HCT116 (cell line): ENCODE measurements at places on chromosomes 3 and 15.
A peak's percentile ranks its signal among the peaks of the same experiment; 100 is the strongest.

DNA sequence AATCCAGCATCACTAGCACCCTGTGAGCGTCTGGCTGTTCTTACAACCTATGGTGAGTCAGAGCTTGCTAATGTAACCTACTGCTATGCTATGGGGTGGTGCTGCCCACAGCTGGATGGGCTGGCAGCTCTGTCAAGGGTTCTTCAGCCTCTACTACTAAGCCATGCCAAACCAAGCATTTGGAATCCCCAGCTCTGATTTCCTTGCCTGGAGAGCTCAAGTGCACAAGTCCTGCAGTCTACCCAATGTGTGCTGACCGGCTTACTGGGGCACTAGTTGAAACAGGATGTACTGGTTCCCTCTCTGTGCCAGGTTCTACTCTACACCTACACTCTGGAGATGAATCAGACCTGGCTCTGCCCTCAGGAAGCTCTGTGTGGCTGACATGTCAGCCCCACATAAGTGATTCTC, 4.2 kb downstream of the TEX264 start:
- DNase-seq: no peak
- peaks cover 12% of the 10 kb centered on the region for H3K4me1 ChIP-seq
- H3K4me3 ChIP-seq: no peak overlapping the region
- H3K27me3 ChIP-seq: no peaks in the 10 kb centered on the region

GRCh38 chr3:132723024-132723950, 1.1 kb upstream of the NPHP3 start:
- DNase-seq: no peak
- peak overlapping the region; percentile 48 for H3K27ac ChIP-seq
- no peaks in the 10 kb centered on the region for H3K27me3 ChIP-seq
- H3K4me3 ChIP-seq: peak overlapping the region; percentile 48
- 0 out of 2 replicates have a peak, but pooled peaks cover 2% of the 10 kb centered on the region for H3K36me3 ChIP-seq

- H3K4me3 ChIP-seq: no peak overlapping the region
- no peak for DNase-seq
- no peaks in the 10 kb centered on the region for H3K4me1 ChIP-seq
Measured at GRCh38 chr3:16239086-16239770, 25.5 kb downstream of the DPH3 start.

GRCh38 chr15:73851689-73852088, 21.7 kb upstream of the TBC1D21 start:
- H3K27me3 ChIP-seq: peaks cover 78% of the 10 kb centered on the region
- DNase-seq: peak; percentile 22
- no peak overlapping the region for H3K27ac ChIP-seq
- no peak overlapping the region for H3K4me3 ChIP-seq

DNA sequence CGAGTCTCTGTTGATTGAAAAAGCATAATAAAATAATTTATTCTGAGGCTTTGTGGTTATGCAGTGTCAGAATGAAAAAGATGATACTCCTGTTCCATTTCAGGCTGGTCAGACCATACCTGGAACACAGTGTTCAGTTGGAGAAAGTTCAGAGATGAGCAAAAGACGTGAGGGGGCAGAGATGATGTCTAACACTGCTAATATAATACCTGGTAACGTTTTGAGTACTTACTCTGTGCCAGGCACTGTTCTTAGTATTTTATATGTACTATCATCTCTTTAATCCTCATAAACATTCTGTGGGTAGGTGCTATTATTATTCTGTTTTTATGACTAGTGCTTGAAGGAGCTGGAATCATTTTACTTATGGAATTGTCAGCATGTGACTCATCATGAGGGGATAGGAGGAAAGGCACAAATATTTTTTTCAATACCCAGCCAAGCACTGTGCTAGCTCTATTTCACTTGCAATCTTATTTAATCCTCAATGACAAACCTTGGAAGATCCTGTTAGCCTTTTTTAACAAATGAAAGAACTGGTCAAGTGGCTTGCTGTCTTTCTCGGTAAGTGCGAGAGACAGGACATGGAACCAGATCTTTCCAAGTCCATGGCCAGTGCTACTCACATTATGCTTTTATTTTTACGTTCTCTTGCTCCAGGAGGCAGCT, 31.8 kb downstream of the IQGAP1 start:
- H3K27ac ChIP-seq: peak overlapping the region; percentile 77
- no peak for DNase-seq
- no peaks in the 10 kb centered on the region for H3K36me3 ChIP-seq

GRCh38 chr3:115831864-115832263, 208.6 kb downstream of the GAP43 start:
- H3K4me1 ChIP-seq: no peaks in the 10 kb centered on the region
- 0 out of 2 replicates have a peak, but pooled peaks cover 4% of the 10 kb centered on the region for H3K27me3 ChIP-seq
- no peaks in the 10 kb centered on the region for H3K36me3 ChIP-seq
- H3K4me3 ChIP-seq: no peak overlapping the region
- no peak for DNase-seq
- H3K27ac ChIP-seq: no peak overlapping the region

- H3K27me3 ChIP-seq: no peaks in the 10 kb centered on the region
- DNase-seq: no peak
- H3K4me3 ChIP-seq: no peak overlapping the region
- no peak overlapping the region for H3K27ac ChIP-seq
- no peaks in the 10 kb centered on the region for H3K4me1 ChIP-seq
Measured at GRCh38 chr15:63331456-63331855, 50.2 kb downstream of the CA12 start.

DNA sequence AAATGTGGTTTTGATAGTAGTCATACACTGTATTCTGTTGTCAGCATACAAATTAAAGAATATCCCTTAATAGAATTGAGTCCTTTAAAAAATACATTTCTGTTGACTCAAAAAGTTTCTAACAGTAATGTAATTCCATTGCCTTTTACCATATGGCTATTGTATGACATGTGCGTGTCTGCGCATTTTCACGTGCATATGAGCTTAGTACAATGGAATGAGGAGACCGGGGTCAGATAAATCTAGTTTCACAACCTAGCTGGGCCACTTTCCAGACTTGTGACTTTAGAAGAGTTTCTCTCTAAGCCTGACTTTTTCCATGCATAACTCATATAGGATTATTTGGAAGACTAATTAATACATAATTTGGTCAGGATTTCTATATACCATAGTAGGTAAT, 38.7 kb downstream of the ZBTB38 start:
- no peak overlapping the region for H3K27ac ChIP-seq
- peaks cover 4% of the 10 kb centered on the region; the same call in 1 of the 2 replicates for H3K4me1 ChIP-seq
- H3K27me3 ChIP-seq: no peaks in the 10 kb centered on the region

DNA sequence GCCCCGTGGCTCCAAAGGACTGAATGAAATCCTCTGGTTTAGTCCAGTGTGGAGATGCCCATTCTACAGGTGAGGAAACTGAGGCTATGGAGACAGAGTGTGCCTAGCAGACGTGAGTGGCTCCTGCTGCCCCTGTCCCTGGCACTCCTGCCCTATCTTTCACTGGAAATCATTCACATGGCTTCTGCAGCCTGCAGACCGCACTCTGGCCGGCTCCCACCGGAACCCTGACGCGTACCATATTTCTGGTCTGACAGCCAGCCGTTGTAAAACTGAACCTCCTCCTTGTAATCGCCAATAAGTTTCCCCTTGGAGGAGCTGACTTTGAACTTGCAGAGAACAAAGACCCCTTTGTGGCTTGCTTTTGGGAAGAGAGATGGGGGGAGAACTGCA, 136.5 kb downstream of the CHSY1 start:
- H3K27ac ChIP-seq: no peak overlapping the region
- H3K4me1 ChIP-seq: no peaks in the 10 kb centered on the region
- H3K27me3 ChIP-seq: no peaks in the 10 kb centered on the region
- H3K4me3 ChIP-seq: no peak overlapping the region

GRCh38 chr3:158452334-158452733, 118.7 kb upstream of the MLF1 start:
- DNase-seq: no peak
- H3K27me3 ChIP-seq: no peaks in the 10 kb centered on the region
- H3K4me1 ChIP-seq: 0 out of 2 replicates have a peak, but pooled peaks cover 3% of the 10 kb centered on the region
- no peak overlapping the region for H3K27ac ChIP-seq
- H3K36me3 ChIP-seq: no peaks in the 10 kb centered on the region

DNA sequence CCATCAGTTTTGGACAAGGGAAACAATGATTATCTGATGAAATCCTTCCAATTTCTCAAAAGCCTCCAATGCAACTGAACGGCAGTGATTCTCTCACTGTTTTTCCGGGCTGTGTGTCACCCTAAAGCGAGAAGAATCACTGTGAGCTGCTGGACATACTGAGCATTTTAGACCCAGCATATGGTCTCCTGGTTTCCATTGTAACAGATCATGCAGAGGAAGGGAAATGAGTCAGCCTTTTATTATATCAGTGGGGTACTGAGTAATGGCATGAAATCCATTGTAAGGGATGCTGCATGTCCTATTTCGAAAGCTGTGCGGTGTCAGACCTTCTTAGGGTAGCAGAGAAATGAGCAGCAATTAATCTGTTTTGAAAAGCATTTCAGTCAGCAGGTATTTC, 287.1 kb downstream of the IL5RA start:
- no peak overlapping the region for H3K27ac ChIP-seq

DNA sequence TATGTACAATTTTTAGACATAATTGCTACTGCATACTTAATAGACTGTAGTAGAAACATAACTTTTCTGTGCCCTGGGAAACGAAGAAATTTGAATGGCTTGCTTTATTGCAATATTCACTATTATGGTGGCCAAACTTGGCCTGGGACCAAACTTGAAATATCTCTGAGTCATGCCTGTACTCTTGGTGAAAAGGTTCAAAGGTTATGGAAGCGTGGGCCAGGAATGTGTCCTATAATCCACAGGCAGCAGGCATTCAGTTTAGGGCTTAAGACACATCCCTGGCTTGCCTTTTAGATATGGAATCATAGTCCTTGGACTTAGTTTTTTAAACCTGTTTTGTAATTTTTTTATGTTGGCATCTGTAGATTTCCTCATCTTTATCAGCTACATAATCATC, 124.3 kb downstream of the LRIG1 start:
- H3K4me3 ChIP-seq: no peak overlapping the region
- peak; percentile 16 for DNase-seq
- no peaks in the 10 kb centered on the region for H3K27me3 ChIP-seq
- H3K27ac ChIP-seq: no peak overlapping the region
- peaks cover 8% of the 10 kb centered on the region; the same call in 1 of the 2 replicates for H3K4me1 ChIP-seq

DNA sequence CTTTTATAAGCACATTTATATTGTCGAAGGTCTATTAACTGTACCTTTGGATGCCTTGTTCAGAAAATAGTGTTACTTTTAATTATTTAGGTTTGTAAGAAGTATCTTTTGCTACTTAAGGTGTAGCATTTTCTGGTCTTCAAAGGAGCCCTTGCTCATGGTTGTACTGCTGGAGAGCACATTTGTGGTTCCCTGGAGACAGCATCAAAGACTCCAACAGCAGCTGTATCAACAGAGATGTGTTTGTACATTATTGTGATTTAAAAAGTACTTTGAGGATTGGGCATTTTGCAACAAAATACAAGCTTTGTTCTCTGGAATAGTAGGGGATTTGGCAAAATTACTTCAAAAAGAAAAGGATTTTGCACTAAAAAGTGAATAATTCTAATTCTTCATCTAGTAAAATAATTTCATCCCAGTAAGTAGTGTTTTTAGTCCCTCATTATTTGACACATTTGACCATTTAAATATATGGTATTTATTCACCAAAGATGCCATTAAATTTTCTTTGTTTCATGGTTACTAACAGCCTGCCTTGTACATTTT, 16.5 kb downstream of the TBC1D23 start:
- no peaks in the 10 kb centered on the region for H3K27me3 ChIP-seq
- H3K27ac ChIP-seq: no peak overlapping the region
- no peaks in the 10 kb centered on the region; the same call in 1 of the 2 replicates for H3K4me1 ChIP-seq
- H3K4me3 ChIP-seq: no peak overlapping the region
- H3K36me3 ChIP-seq: no peaks in the 10 kb centered on the region; the same call in 1 of the 2 replicates

- DNase-seq: no peak
- H3K27ac ChIP-seq: no peak overlapping the region
- no peaks in the 10 kb centered on the region for H3K36me3 ChIP-seq
- peaks cover 6% of the 10 kb centered on the region; the same call in 1 of the 2 replicates for H3K4me1 ChIP-seq
- no peak overlapping the region for H3K4me3 ChIP-seq
Measured at GRCh38 chr15:71465131-71465955, 345.0 kb upstream of the NR2E3 start.

- no peak for DNase-seq
- H3K36me3 ChIP-seq: no peaks in the 10 kb centered on the region
- no peak overlapping the region for H3K4me3 ChIP-seq
- H3K27ac ChIP-seq: no peak overlapping the region
- peaks cover 13% of the 10 kb centered on the region; the same call in 1 of the 2 replicates for H3K4me1 ChIP-seq
- no peaks in the 10 kb centered on the region for H3K27me3 ChIP-seq
Measured at GRCh38 chr15:63942486-63943365, 103.6 kb downstream of the DAPK2 start.

DNA sequence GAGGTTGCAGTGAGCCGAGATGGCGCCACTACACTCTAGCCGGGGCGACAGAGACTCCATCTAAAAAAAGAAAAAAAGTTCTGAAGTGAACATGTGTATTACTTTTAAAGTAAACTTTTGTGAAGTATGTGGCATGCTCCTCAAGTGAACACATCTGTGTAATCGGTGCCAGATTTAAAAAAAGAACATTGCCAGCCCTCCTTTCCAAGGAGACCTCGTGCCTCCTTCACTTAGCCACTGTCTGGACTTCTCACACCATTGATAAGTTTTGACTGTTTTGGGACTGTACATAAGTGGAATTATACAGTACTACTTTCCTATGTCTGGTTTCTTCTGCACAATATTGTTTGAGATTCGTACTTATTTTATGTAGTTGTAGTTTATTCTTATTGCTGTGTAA, 140.4 kb downstream of the UBE2E2 start:
- no peaks in the 10 kb centered on the region for H3K36me3 ChIP-seq
- no peak overlapping the region for H3K4me3 ChIP-seq
- no peak overlapping the region for H3K27ac ChIP-seq
- H3K27me3 ChIP-seq: peaks cover 35% of the 10 kb centered on the region
- DNase-seq: no peak

DNA sequence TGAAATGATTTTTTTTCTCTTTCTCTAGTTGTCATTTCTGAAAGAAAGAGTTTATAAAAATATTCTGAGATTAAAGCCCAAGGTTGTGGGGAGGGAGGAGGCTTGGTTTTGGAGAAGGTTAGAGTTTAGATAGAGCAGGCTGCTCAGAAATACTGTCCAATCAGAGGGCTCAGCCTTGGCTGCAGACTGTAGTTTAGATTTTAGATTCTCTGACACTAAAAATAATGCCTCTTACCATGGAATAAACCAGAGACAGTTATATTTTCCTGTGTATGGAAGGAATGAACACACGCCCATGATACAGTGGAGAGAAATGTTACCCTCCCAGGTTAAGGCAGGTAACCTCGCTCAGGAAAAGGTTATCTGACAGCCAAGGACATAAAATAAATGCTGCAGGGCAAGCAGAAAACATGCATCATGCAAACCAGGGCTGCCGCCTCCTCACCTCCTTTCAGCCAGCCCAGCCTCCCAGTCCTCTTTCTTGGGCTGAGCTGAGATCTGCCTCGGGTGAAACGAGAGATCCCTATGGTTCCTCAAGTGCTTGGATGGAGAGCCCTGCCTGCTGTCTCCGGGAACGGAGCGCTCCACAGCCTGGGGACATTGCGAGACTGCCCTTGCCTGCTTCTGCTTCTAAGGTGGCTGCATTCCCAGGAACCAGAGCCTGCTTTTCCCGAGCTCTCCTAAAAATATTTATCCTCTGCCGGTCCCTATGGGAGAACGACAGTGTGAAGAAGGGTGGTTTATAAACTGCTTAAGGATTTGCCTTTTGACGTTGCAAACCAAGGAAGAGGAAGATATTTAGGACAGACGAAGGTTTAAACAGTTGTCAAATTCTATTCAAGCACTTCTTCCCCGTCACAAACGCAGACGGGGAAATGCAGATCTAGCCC, 848 bp downstream of the NCEH1 start:
- DNase-seq: no peak
- H3K36me3 ChIP-seq: no peaks in the 10 kb centered on the region
- H3K27me3 ChIP-seq: no peaks in the 10 kb centered on the region
- peak overlapping the region; percentile 91 for H3K4me3 ChIP-seq

- H3K36me3 ChIP-seq: no peaks in the 10 kb centered on the region
- H3K4me1 ChIP-seq: no peaks in the 10 kb centered on the region
Measured at GRCh38 chr3:107861904-107862303, 228.9 kb downstream of the CD47 start.
